WERI-Rb-1 (cell line): ENCODE measurements at places on chromosomes 4 and X.
A peak's percentile ranks its signal among the peaks of the same experiment; 100 is the strongest.

DNA sequence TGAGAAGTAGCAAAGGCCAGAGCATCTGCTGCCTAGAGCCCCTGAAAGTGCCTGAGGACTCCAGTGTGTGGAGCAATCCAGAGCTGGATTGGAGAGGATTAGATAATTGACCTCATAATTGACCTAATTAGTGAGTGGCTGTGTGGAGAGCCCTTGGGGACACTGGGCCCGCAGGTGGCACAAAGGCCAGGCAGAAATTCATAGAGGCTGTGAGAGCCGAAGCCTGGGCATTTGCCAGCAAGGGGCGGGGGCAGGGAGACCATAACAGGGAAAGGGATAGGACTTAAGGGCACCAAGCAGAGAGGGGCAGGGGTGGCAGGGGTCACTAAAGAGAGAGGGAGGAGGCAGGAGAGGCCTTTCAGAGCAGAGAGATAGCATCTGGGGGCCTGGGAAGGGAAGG, 45.3 kb downstream of the EFNB1 start:
- no peak for DNase-seq

DNA sequence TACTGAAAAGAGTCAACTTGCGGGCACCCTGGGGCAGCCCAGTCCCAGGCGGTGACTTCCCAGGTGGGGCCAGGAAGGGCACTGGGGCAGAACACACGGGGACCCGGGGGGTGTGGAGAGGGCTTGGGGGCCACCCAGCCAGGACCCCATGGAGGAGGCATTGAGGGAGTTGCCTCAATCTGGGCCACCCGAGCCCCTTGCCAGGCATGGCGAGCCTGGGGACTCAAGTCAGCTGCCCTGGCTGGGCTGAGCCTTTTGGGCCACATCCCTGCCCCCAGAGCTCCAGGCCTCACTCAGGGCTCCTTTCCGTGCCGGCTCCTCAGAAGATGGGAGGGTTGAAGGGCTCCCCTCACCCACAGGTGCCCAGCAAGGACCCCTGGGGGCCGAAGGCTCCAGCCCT, 6.6 kb upstream of the CPLX1 start:
- DNase-seq: no peak

- DNase-seq: no peak
These were observed 39.3 kb downstream of the SYNPO2 start for GRCh38 chr4:118927974-118928373.

DNA sequence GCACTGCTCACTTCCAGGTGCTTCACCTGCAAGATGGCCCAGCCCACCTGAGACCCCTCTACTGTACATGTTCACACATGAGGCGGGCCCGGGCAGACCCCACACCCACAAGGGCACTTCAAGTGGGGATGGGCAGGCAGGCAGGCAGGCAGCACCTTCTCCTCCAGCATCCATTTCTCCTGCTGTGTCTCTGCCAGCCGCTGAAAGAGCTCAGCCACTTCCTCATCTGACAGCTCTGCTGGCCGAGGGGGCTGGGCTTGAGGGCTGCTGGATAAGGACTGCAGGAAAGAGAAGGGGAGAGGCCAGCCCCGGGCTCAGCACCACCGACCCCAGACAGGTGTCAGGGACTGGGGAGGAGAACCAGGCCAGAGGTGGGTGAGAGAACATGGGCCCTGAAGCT, 4.4 kb upstream of the KCND1 start:
- DNase-seq: no peak

GRCh38 chr4:17347445-17347844, 164.4 kb downstream of the QDPR start:
- DNase-seq: peak; percentile 34

DNA sequence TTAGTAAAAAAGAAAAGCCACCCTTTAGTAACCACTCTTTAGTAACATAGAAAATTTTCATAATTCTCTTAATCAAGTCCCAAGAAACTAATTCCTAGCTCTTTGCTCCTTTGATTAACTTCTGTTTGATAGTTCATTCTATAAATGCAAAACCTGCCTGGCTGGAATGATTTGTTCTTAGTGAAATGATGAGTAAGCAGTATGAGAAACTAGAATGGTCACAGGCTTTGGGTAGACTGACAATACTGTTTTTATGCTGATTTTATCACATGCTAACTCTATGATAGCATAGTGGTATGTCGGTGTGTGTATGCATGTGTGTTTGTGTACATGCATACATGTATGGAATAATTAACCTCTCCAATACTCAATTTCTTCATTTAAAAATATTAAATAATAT, 81.2 kb downstream of the SYTL5 start:
- no peak for DNase-seq

DNA sequence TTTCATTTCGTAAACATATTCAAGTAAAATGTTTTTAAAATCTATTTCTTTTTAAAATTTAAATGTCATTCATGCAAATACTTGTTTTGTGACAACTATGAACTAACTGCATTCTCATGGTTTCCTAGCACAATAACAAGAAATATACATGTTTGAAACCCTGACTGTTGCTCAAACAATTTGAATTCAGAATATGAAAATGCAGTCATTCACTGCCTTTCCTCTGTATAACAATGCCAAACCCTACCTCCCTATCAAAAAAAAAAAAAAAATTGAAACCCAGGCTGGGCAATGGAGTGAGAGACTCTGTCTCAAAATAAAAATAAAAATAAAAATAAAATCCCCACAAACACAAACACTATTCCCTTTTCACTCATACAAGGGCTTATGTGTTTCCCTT, 42.1 kb downstream of the MAB21L2 start:
- no peak for DNase-seq

GRCh38 chr4:138835832-138836533, 179.6 kb upstream of the NOCT start:
- no peak for DNase-seq

- no peak for DNase-seq
These were observed 20.8 kb downstream of the USO1 start for GRCh38 chr4:75745161-75745560.

GRCh38 chrX:134294548-134294947, 57.6 kb downstream of the CCDC160 start:
- no peak for DNase-seq

DNA sequence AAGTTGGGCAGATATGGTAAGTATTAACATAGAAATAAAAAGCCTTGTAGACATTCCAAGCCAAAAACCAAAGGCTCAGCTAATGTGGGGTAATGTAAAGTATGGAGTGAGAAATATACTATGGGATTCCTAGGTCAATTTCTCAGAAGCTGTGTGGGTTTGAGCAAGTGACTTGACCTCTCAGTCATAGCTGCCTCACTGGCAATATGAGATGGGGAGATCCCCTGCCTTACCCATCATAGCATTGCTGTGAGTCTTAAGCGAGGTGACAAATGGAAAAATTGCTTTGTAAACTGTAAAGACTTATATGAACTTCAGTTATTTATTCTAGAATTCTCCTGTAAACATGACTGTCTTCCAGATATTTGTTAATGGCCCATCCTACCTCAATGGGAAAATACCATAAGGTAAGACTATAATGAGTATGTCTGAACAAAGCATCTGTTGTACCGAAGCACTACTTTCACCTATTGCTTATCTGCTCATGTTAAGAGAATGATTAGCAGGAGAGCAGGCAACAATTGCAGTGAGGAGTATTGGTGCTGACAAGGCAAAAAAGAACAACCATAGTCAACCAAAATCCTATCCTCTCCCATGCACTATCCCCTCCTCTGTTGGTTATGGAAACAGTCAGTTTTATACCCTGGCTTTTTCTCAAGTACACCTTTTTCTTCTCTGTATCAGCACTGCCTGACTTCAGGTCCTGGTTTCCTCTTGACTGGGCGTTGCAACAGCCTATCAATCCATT, 44.1 kb upstream of the TRPC3 start:
- no peak for DNase-seq

- DNase-seq: no peak
These were observed 59.9 kb upstream of the AP1S2 start for GRCh38 chrX:15914486-15914885.

GRCh38 chr4:87632469-87632868, 17.6 kb upstream of the DMP1 start:
- DNase-seq: no peak

GRCh38 chr4:51907006-51907669, 64.2 kb downstream of the DCUN1D4 start:
- DNase-seq: no peak

DNA sequence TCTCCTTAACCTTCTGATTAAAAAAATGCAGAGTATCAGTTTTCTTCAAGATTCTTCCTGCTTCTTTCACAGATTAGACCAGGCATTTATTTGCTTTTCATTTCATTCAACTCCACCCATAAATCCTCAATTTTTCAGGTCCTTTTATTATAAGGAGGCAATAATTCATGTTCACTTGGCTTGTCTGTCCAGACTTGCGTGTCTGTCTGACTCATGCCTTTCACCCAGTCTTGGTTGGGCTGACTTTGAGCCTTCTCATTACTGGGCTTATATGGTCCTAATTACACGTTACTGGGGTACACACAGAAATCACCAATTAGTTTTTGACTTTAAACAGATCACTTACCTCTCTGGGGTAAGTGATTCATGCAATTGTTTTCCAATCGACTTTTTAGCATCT, 48.8 kb upstream of the GALNT7 start:
- no peak for DNase-seq

- DNase-seq: no peak
These were observed 17.8 kb upstream of the LRCH2 start for GRCh38 chrX:115251458-115252233.

DNA sequence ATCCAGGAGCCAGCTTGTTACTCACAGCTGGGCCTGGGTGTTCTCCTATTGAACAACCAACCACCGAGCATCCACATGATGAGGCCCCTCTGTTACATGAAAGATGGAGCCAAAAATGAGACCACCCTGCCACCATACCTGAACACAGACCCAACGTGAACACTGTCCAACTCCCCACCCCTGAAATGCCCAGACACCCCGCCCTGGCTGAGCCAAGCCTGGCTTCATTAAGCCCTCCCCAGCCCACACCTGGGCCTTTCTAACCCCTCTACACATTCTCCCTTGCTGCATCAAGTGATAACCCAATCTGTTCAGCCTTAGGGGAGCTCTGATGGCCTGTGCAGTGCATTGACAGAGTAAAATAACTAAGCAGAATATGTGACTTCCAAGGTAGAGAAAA, 80.7 kb downstream of the EVC start:
- DNase-seq: no peak

DNA sequence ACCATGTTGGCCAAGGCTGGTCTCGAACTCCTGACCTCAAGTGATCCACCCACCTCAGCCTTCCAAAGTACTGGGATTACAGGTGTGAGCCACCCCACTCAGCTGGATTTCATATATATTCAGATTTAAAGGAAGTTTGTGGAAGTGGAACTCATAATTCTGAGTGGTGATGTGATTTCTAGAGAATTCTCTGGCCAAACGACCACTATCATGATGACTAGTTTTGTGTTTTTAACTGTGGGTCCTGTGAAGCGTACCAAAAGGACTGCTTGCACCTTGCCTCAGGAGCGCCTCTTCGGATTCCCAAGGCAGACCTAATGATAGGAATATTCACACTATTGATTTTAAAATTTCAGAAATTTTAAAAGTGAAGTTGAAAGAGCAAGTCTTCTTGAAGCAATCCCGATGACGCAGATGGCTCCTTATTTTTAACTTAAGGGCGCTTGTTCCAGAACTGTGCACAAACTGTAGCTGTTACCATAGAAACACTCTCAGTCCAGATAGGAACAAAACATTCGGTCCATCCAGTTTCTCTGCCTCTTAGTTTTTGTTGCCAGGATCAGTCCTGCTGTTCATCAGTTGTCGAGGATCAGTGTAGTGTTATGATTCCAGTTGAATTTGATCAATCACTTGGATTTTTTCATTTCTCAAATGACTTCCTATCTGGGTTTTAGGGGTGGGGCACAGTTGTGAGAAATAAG, 51.7 kb upstream of the CLCN4 start:
- DNase-seq: no peak

- DNase-seq: no peak
These were observed 40.2 kb downstream of the ATP10D start for GRCh38 chr4:47525154-47525819.

GRCh38 chrX:40976981-40977380, 108.3 kb upstream of the USP9X start:
- no peak for DNase-seq

DNA sequence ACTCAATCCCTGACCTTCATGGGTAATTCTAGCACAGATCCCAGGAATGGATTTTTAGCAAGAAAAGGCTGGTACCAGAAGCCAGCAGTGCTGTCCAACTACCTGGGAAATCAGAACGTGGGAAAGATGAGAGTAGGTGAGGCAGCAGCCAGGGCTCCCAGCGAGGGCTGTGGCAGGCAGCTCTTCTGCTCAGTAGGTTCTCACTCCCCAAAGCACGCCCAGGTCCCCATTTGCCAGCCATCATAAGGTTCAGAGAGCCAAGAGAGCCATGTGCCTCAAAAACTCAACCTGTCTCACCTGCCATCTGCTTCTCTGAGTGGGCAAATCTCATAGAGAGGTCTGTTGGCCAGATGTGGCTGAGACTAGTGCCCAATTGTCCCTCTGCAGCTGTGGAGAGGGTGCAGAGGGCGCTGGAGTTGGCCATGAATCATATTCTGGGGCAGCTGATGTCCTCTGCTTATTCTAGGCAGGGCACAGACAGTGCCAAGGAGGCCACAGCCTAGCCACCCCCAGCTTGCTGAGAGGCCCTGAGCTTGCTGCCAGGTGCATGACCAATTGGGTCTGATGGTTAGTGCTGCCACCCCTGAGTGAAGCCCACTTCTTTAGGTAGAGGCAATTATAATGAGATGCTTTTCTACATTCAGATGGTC, 81.7 kb upstream of the GATB start:
- no peak for DNase-seq

DNA sequence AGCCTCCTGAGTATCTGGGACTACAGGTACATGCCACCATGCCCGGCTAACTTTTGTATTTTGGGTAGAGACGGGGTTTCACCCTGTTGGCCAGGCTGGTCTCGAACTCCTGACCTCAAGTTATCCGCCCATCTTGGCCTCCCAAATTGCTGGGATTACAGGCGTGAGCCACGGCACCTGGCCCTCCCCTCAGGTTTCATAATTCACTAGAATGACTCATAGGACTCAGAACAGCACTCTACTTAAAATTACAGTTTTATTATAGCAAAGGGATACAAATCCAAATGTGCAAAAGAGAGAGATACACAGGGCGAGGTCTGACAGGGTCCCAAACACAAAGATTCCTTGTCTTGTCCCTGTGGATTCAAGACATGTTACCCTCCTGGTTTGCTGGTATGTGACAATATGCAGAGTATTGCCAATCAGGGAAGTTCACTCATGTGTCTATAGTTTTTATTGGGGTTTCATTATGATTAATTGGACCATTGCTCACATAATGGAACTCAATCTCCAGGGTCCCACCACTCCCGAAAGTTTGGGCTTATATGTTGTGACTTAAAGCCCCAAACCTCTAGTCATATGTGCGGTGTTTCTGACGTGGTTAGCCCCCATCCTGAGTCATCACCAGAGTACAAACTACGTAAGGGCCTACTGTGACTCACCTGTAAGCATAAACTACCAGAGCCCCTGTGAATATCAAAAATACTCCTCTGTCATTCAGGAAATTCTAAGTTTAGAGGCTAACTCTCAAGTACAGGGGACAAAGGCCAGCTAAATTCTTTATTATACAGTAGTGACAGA, 5.2 kb downstream of the YIPF6 start:
- no peak for DNase-seq

GRCh38 chrX:72202792-72203401, 21.3 kb downstream of the PIN4 start:
- DNase-seq: no peak

- DNase-seq: no peak
These were observed 19.0 kb upstream of the DCX start for GRCh38 chrX:111431001-111431400.
